Caco-2 (cell line): ENCODE measurements at places on chromosomes 5 and 9.
A peak's percentile ranks its signal among the peaks of the same experiment; 100 is the strongest.

DNA sequence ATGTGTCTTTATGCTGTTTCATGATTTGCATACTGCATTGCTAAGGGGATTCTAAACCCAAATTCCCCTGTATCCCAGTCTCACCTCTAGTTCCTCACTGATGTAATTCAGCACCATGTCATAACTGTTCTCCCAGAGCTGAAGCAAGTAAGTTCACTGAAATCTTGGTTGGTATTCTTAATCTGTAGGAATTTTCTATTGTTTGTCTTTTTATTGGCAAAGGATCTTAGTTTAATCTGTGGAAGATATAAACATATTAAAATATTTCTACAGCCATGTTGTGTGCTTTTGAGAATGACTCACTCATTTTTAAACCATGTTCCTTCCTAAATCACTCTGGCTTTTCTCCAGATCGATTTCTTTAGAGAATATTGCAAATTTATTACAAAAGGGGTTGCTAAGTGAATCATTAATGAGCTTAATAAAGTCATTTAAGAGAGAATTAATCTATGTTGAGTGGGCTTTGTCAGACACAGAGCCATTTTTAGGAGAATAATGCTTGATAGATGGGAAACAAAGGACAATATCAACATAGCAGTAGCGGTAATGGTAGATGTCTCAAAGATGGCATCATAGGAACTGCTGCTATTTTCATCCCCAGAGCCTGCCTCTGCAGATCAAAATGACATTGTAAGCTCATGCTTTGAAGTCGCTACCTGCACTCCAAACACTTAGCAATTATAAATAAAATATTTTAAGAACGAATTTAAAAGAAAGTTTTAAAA, 110.0 kb downstream of the ENC1 start:
- no peak for DNase-seq

- no peak for DNase-seq
Observed at GRCh38 chr5:177087398-177088005, 787 bp downstream of the FGFR4 start.

- no peak for DNase-seq
Observed at GRCh38 chr5:115424030-115424429, 120.5 kb downstream of the FEM1C start.

- DNase-seq, result no peak
Observed at GRCh38 chr5:135124128-135124527, 90.1 kb upstream of the PITX1 start.

- DNase-seq, result no peak
Observed at GRCh38 chr5:38615042-38615441, 58.6 kb upstream of the LIFR start.

GRCh38 chr9:131167146-131167692, 41.8 kb downstream of the NUP214 start:
- no peak for DNase-seq

GRCh38 chr5:140821375-140822280, at the start of gene PCDHA5:
TSS of gene PCDHA5 (plus strand) at chr5:140821613.
- no peak for DNase-seq

- DNase-seq, result peak; percentile 38
Observed at GRCh38 chr9:7185612-7186011, 427.8 kb downstream of the KDM4C start.

DNA sequence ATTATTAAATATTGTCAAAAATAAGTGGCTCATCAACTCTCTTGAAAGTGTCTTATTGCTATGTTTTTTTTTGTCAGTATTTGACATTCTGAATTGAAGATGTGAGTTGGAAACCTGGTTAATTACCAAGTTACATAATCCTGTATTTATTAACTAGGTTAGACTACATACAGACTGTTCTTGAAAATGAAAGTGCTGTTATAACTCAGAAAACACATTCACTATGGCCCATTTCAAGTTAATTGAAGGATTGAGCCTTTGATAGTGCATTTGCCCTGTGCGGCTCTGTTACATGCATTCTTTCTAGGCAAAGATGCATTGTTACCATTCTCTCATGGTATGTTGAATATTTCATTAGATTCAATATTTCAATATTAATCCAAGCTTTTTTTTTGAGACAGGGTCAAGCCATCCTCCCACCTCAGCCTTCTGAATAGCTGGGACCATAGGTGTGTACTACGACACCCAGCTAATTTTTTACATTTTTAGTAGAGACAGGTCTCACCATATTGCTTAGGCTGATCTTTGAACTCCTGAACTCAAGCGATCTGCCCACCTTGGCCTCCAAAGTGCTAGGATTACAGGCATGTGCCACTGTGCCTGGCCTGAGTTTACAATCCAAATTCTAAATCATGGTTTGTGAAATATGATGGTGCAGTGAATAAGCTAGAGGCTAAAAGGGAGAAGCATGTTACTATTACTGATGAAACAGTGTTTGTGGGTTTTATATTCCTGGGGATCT, 10.0 kb downstream of the CTNNA1 start:
- DNase-seq, result no peak

- DNase-seq, result peak; percentile 59
Observed at GRCh38 chr9:114174876-114175771, 19.8 kb downstream of the COL27A1 start.

DNA sequence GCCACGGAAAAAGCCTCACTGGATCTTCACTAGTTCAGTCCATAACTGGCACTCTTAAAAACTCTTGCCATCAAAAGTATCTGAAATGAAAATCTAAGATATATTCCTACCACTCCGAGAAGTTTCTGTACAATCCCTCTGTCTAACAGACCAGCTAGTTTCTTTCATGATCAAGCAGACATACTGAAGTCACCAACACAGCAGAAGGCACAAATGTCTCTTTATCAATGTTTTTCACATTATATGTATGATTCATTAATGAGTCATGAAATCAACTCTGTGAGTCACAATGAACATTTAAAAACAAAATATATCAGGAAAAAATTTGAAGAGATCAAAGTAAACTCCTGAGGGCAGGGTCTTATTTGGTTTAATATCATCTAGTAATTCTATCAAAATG, 50.8 kb downstream of the F2R start:
- no peak for DNase-seq

- DNase-seq, result no peak
Observed at GRCh38 chr9:134297083-134297410, 29.2 kb upstream of the RXRA start.

- DNase-seq, result no peak
Observed at GRCh38 chr5:138961221-138961620, 86.1 kb upstream of the LRRTM2 start.

GRCh38 chr9:130352081-130352480, 86.5 kb downstream of the HMCN2 start:
- no peak for DNase-seq

GRCh38 chr9:114403153-114403756, 15.5 kb upstream of the AKNA start:
- no peak for DNase-seq

- DNase-seq, result no peak
Observed at GRCh38 chr9:113497051-113497450, 33.5 kb downstream of the RGS3 start.

DNA sequence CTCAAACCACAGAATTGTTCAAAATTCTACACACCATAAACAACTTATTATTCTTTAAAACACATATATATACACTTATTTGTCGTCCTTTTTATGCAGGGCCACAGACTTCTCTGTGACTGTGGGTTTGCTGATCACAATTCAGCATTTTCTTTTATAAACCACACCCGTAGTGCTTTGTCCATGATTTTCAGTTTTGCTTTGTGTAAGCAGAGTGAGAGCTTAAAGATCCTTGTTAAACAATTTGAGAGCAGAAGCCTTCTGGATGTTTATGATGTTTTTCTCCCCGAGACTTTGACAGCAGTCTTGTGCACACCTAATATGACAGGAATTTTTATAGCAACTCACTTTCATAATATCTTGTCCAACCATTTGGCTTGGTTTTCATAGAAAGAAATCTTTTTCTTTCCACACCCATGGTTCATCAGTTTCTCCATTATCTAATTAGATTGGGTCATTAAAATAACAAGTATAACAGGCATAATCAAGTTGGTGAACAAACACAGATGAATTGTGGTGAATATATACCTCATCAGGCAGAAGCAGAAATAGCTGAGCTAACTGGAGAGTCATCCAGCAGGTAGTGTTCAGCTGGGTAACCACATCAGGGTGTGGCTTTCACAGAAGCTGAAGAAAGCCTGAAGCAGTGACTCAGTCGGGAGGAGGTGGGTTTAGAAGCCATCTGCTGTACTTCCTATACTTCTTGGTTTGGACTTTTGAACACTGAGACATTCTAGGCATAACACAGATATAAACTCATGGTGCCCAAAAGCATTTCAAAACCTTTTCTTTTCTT, 232.8 kb downstream of the DOCK8 start:
- peak; percentile 16 for DNase-seq

DNA sequence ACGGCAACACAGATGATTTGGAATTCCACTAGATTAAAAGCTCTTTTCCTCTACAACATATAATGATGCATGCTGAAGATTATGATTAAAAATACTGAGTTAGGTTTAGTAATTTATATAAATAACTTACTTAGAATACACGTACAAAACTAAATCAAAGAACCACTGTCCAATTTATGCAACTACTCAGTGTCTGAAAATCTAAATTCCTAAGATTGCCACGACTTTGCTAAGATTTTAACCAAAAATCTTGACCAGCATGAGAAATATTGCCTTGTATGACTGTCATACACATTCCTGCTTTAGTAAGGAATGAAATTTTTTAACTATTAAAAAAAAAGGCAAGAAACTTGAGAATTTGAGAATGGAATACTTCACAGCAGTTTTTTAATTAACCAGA, 292.4 kb downstream of the ZNF608 start:
- no peak for DNase-seq

GRCh38 chr5:464843-465590, 22.0 kb downstream of the EXOC3 start:
- DNase-seq, result no peak

- DNase-seq, result no peak
Observed at GRCh38 chr5:37187465-37187977, 61.7 kb downstream of the CPLANE1 start.

- DNase-seq, result no peak
Observed at GRCh38 chr5:175211956-175212756, 231.8 kb downstream of the DRD1 start.

- DNase-seq, result no peak
Observed at GRCh38 chr9:95411054-95411892, 93.8 kb upstream of the FANCC start.

DNA sequence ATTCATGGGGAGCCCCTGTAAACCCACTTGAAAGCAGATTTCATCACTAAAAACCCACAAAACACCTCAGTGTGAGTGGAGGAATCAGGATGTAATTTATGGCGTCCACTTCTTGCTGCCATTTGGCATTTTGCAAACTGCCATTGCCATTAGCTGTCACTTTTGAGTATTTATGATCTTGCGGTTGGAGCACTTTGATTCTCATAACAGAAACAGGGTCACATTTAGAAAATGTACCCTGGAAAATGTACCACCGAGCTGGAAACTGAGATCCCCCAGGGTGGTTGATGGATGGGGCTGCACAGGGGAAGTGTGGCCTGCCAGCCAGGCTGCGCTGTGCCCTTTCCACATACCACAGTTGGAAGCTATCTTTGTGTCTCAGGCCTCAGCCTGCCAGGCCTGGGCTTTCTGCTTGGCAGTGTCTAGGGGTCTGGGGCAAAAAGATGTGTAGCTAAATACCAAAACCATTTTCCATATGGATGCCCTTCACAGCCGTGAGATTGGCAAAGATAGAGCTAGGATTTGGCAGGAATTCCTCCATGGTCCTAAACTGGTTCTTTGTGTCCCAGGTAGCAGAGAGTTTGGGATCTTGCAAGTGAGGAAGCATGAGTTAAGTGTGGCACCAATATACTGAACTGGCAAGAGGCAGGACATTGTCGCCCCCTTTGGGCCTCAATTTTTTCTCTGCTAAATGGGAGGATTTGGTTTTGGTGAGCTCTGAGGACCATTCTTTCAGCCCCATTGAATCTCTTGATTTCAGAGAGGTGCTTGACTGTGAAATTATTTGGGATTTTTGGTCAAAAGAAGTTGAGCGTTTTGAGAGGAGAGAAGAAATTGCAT, 46.2 kb downstream of the GALNT10 start:
- no peak for DNase-seq

- no peak for DNase-seq
Observed at GRCh38 chr9:27412963-27413362, 111.1 kb upstream of the IFNK start.

DNA sequence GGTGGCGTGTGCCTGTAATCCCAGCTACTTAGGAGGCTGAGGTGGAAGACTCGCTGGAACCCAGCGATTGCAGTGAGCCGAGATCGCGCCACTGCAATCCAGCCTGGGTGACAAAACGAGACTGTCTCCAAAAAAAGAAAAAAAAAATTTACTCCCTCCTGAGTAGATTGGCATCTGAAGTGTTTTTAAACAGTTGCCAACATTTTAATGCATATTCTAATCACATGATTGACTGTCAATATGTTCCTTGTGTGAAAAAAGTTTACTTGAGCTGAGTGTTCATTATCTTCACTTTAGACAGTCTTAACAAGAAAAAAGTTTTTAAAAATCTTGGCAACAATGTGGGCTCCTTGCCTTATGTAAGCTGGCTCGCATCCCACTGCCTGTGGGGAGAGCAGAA, 53.8 kb downstream of the AGXT2 start:
- no peak for DNase-seq

GRCh38 chr9:113515862-113516261, 52.3 kb downstream of the RGS3 start:
- no peak for DNase-seq

GRCh38 chr5:68240202-68240601, 24.6 kb downstream of the PIK3R1 start:
- DNase-seq, result no peak

DNA sequence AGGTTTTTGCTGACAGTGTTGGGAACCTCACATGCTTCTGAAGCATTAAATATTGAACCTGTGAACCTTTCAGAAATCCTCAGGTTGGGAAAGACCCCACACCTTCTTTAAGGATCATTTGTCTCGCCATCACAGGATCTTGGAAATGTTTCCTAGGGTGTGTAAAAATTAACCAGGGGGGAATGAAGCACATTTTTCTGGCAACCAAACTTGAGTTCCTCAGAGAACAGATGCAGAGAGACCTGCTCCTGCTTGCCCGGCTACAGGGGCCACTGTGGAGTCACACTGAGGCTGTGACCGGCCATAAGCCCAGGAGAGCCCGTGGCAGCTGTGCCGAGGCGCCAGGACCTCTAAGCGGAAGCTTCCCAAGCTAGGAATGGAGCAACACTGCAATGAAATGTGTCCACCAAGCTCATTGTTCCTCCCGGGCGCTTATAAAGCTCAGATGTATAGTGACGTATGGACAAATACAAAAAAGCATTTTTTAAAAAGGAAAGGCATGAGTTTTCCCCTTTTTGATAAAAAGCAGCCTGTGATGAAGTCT, 7.7 kb downstream of the CXCL14 start:
- DNase-seq, result no peak

- DNase-seq, result no peak
Observed at GRCh38 chr9:137723783-137724445, 105.1 kb downstream of the EHMT1 start.

GRCh38 chr5:159917994-159918393, 1.7 kb downstream of the ADRA1B start:
- DNase-seq, result no peak

DNA sequence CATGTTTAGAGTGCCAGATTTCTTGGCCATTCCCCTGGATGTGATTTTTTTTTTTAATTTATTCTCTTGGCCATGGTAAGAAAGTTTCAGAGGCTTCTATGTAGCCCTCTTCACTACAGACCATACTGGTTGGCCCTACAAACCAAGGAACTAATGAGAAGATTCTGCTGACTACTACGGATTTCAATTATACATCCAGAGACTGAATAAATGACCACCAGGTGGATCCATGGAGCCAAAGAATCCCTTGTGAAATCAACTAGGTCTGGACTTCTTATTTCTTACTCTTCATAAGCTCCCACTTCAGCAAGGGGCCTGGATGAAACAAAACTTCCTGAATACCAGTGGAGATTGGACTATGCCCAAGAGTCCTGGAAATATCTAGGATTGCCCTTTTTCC, 27.6 kb downstream of the ZNF622 start:
- no peak for DNase-seq
